Left lobe of liver (tissue), 2 donors: ENCODE measurements at places on chromosomes 4 and X. TPM values are rescaled to one million over a fixed set of nuclear protein-coding genes. Genes with fewer than 3 reads are reported as not detected.

GRCh38 chrX:37420185-37420584 is 71.0 kb downstream of the PRRG1 start:
- no peak for DNase-seq

DNA sequence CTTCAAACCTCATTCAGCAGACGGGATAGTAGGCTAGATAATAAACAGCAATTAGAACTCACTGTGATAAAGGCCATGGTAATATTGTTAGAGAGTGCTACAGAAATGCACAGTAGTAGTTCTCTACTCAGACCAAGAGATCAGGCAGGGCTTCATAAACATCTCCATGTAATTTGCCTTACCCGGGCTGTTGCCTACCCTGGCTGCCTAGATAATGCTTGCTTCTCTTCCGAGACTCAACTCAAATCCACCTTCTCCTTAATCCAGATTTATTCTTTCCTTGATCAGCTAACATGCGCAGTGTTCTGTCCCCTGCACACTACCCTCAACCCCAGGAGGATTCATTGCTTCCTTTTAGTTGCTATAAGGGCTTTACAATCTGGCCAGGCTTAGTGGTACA is 21.8 kb downstream of the ANK2 start:
- no peak for DNase-seq

- no peak for DNase-seq
These were observed 107.4 kb downstream of the FAM13A start for GRCh38 chr4:88949605-88950004.

DNA sequence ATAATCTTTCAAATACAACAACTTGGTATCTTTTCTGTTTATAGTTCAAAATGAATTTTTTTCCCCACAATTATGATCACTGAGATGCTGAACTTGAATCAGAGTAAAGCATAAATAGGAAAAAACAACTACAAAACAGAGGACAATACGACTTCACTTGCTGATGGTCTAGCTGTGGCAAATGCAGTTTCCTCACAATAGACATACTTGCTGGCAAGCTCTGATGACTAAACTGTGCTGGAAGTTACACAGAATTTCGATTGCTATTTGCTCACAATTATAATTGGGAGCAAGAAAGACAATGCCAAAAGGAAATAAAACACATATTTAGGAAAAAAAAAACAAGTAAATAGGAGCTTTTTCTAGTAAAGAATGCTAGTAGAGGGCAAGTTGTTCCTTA is 14.7 kb downstream of the VEGFC start:
- DNase-seq, result no peak

- no peak for DNase-seq
These were observed 55.4 kb downstream of the KCNIP4 start for GRCh38 chr4:21893136-21893535.

DNA sequence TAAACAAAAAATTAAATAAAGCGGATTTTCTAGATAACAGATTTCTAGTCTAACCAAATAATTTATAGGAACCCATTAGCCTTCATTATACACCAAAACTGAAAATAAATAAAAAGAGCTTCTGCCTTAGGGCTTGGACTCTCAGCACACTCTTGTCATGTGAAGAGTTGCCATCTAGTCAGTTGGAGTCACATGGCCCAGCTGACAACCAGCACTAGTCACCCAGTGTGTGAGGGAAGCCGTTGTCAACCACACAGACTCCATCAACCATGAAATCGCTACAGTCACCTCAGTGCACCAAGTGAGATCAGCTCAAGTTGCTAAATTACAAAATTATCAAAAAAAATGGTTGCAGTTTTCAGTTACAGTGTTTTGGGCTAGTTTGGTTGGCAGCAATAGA is 470.0 kb downstream of the GASK1B start:
- no peak for DNase-seq

GRCh38 chr4:123168812-123169211 is 227.8 kb upstream of the SPRY1 start:
- DNase-seq, result no peak

DNA sequence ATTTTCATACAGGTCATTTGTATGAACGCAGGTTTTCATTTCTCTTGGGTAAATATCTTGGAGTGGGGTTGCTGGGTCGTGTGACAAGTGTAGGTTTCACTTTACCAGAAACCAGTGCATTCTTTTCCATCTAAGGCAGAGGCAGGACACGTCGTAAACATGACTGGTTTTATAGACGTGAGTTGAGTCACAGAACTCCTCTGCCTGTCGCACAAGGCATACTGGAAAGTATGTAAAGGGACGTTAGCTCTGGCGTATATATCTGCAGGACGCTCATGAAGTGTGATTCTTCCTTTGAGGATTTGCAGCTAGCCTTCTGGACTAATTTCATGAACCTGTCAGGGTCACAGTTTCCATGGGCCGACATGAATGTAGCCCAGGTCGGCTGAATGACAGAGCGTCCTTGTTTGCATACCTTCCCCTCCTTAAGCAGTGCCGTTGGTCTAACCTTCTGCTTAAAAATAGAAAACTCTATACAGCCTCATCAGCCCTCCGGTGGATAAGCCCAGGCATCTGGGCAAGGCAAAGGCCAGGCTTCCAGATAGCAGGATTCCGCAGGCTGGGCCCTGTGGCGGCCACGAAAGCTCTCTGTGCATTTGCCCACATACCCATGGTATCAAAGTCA is 106.0 kb downstream of the GPR143 start:
- no peak for DNase-seq

- no peak for DNase-seq
These were observed 89.8 kb upstream of the TNIP3 start for GRCh38 chr4:121253961-121254360.

DNA sequence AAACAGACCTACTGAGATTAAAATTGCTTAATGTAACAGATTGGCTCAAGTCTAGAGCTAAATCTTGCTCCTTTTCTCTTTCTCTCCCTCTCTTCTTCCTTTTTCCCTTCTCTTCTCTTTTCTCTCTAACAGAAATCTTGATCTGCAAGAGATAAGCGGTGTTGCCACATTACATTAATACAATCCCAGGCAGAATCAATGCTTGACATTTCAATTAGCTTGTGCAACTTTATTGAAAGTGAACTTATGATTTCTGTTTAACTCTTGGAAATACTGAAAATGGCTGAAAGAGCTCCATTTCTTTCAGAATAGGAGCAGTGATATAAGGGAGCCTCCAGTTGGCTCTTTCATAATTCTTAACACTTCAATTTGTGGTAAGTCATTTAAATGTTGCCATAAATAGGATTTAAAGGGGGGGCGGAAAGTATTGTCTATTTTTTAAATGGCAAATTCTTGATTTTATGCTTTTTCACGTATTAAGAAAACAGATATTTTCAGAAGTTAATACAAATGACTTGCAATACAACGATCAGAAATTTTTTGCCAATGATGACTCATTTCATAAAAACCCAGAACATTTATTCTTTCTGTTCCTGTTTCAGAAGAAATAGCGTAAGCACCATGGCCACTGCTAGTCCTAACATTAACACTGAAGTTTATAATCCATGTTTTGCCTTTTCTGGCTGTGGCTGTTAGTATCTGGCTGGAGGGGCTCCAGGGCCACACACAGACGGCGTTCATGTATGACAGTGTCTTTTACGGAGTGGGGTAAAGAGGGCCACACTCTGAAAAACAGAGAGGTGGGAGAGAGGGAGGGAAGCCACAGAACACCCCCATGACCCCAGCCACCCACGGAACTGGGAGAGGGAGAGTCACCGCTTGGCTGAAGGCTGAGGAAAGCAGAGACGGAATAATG is 115.7 kb upstream of the FAT1 start:
- DNase-seq, result no peak

GRCh38 chr4:3390288-3390811 is 51.4 kb upstream of the HGFAC start:
- no peak for DNase-seq

- DNase-seq, result no peak
These were observed 23.0 kb downstream of the GPR174 start for GRCh38 chrX:79167462-79167861.

- no peak for DNase-seq
These were observed 23.1 kb downstream of the SETD7 start for GRCh38 chr4:139532947-139533346.

- no peak for DNase-seq
These were observed 89.2 kb upstream of the JADE1 start for GRCh38 chr4:128720270-128720669.

- no peak for DNase-seq
These were observed 171.8 kb downstream of the ARAP2 start for GRCh38 chr4:36072529-36072928.

- DNase-seq, result no peak
These were observed 257.6 kb downstream of the BCOR start for GRCh38 chrX:39840133-39840532.

DNA sequence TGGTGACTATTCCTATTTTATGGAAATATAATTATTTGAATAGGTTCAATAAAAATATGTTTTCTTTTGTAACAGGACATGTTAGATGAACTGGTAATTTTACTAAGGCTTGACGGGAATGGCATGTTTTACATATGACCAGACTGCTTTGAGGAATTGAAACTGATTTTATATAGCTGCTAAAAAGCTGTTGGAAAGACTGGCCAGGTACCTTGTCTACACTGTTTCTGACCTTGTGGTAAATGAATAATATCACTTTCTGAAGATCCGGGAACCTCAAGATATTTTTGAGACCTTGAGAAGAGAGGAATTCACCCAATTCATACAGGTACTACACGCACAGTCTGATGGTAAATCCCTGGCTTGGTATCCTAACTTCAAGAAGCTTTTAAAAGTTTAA is 42.1 kb upstream of the USP46 start:
- no peak for DNase-seq

DNA sequence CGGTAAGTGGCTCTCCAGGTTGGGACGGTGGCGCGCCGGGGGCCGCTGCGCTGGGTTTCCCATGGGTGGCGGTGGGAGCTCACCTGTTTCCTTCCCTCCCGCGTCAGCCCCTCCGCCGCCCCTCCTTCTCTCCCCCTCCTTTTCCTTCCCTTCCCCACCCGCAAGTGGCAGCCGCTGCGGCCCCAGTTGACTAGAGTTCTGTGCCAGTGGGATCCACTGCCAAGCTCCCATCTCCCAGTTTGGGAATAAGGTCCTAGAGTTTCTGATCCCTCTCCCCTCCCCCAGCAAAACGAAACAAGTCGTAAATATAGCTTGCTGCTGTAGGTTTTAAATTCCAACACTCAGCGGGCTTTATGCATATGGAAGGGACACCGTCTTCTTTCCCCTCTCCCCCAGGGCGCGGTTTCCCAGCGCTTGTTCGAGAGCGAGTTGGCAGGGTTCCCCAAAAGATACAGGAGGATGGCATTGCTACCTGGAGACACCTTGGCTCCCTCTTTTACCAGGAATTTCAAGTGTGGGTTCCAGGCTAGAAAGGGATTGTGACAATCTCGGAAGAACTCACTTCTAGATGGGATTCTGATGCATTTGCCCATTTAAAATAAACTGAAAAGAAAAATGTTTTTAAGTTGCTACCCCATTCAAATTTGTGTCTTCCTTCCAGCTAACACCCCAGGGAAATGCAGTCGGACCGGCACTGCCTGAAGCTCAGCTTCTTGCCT is 1.2 kb downstream of the TLL1 start:
- no peak for DNase-seq

GRCh38 chr4:2470791-2471190 is 1.9 kb downstream of the RNF4 start:
- no peak for DNase-seq

DNA sequence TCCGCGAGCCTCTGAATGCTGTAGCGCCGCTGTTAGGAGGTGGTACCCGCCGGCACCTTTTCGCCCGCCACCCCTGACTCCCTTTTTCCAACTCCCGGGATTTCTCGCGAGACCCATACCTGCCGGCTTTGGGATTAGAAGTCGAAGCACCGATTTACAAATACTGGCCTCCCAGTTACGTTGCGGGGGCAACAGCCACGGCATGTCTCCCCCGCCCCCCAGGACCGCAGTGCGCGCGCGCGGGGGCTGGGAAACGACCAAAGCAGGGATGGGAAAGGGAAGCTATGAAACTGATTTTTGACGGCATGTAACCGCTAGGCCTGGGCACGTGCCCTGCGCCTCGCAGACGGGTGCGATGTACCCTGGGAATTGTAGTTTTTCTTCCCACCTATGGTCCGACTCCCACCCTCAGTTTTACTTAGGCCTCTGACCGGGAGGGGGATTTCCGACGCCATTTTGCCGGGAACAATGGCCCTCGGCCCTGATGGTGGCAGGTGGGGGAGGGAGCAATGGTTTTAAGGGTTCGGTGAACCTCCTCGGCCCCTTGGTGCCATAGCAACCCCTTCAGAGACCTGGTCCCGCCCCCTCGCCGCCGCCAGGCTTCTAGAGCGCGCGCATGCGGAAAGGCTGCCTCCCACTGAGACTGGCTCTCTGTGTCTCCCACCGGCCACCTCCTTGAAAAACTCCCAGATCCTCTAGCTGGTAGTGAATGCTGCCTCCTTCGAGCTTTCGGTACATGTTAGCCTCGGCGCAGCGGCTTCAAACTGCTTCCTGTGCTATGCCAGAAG is 772 bp upstream of the WNK3 start:
- DNase-seq, result peak; percentile 52

GRCh38 chr4:153661215-153661822 is 22.8 kb upstream of the TLR2 start:
- DNase-seq, result no peak

DNA sequence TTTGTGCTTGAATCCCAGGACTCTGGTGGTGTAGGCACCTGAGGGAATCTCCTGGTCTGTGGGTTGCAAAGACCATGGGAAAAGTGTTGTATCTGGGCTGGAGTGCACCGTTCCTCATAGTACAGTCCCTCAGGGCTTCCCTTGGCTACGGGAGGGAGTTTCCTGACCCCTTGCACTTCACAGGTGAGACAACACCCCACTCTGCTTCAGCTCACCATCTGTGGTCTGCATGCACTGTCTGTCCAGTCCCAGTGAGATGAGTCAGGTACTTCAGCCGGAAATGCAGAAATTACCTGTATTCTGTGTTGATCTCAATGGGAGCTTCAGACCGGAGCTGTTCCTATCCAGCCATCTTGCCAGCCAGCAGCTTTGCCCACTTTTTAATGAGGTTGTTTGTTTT is 353.0 kb upstream of the IRS4 start:
- DNase-seq, result no peak

GRCh38 chr4:78591404-78591803 is 39.8 kb downstream of the ANXA3 start:
- DNase-seq, result no peak

- DNase-seq, result no peak
These were observed 3.3 kb upstream of the LIN54 start for GRCh38 chr4:83013902-83014301.

The CYSLTR1 gene
- 0.25 TPM for total RNA-seq

The GAGE13 gene
- total RNA-seq, result not detected

The KIF4A gene
- 0.15 TPM for total RNA-seq

The MID1 gene
- total RNA-seq, result 2.4 TPM

The VCX2 gene
- total RNA-seq, result not detected

The ASB9 gene
- 4.7 TPM for total RNA-seq

The SSX4B gene
- total RNA-seq, result not detected

The SSX2B gene
- total RNA-seq, result 0.23 TPM

The DYNLT3 gene
- total RNA-seq, result 13.2 TPM

The SPON2 gene
- 54.3 TPM for total RNA-seq

The PRSS12 gene
- 0.83 TPM for total RNA-seq

The SPATA4 gene
- total RNA-seq, result not detected

The GYPE gene
- total RNA-seq, result not detected

The ARL9 gene
- 0.13 TPM for total RNA-seq

The FAM9A gene
- total RNA-seq, result not detected

The CTAG1A gene
- total RNA-seq, result not detected

The EGF gene
- 0.15 TPM for total RNA-seq

The SOWAHB gene
- total RNA-seq, result 22.1 TPM
